HuH-7.5 (cell line): ENCODE measurements at places on chromosomes 1 and 21.
A peak's percentile ranks its signal among the peaks of the same experiment; 100 is the strongest.

GRCh38 chr1:46820560-46821060 lies 21.8 kb downstream of the CYP4B1 start:
- no peak for DNase-seq

GRCh38 chr1:27816921-27817630 lies 13.5 kb upstream of the PPP1R8 start:
- peak; percentile 40 for DNase-seq

GRCh38 chr1:114455102-114455785 lies 55.8 kb downstream of the TRIM33 start:
- DNase-seq, result no peak

- DNase-seq, result peak; percentile 59
Observed at GRCh38 chr21:42218836-42219605, at the start of gene ABCG1. TSS of gene ABCG1 (plus strand) at chr21:42219140. CDS start at chr21:42219263, 123 bp downstream.

- DNase-seq, result no peak
Observed at GRCh38 chr21:27772816-27773215, 805.9 kb upstream of the ADAMTS5 start.

GRCh38 chr1:237570530-237570929 lies 320.2 kb downstream of the ZP4 start:
- DNase-seq, result no peak

- DNase-seq, result no peak
Observed at GRCh38 chr1:67236277-67236676, 70.0 kb downstream of the IL23R start.

GRCh38 chr1:2046174-2046917 lies 3.9 kb upstream of the PRKCZ start:
- DNase-seq, result peak; percentile 95

GRCh38 chr1:230648114-230648513 lies 5.8 kb downstream of the COG2 start:
- DNase-seq, result no peak

DNA sequence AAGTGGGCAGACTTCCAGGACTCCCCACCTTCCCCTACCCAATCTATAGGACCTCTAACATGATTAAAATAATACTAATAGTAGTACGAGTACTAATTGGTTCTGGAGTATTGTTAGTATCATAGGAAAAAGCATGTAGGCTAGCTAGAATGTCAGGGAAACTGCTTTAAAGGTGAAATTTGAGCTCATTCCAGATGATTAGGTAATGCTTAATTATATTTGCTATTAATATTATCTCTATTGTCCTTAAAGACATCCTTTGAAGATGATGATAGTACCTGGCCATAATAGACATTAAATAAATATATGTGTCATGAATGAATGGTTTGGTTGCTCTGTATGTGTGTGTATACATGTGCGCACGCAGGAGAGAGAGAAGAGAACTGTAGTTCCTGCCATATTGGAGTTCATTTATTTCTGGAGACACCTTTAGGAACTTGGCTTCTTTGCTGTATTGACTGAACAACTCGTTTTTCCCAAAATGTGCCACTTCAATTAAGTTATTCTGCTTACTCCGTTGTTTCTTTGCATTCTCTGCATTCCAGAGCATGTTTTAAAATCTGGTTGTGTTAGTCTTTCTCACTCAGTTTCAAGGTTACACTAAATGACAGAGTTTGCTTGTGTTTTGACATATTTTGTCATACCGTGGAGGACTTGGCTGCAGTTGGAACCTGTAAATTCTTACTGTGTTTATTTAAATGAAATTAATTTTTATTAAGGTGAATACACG lies 117.1 kb downstream of the OSBPL9 start:
- DNase-seq, result no peak

- DNase-seq, result no peak
Observed at GRCh38 chr1:242827538-242827937, 303.0 kb upstream of the PLD5 start.

DNA sequence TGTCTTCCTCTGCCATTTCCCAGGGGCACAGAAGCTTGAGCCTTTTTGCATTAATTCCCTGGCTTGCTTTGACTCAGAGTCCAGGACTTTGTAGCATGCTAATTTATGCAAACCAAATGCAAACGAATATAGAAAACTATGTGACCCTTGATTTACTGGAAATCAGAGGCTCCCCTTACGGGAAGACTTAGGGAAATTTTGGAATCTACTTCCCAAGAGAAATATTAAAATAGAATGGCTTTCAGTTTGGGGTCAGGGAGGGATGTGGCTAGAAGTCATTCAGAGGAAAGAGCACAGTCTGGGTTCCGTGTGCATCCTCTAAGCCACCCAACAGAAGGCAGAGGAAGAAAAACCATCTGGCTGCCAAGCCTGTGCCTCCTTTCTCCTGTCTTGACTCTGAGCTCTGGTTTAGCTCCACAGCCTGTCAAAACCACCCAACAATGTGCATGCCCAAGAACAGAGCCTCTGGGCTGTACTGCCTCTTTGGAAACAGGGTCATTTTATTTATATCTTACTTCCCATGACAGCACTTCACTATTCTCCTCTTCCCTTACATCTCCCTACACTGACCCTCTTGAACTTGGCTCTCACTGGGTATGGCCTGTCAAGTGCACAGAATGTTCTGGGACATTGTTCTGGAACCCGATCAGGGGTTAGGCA lies 30.1 kb downstream of the ATF3 start:
- no peak for DNase-seq

GRCh38 chr1:21302747-21303715 lies 12.8 kb upstream of the ECE1 start:
- no peak for DNase-seq

DNA sequence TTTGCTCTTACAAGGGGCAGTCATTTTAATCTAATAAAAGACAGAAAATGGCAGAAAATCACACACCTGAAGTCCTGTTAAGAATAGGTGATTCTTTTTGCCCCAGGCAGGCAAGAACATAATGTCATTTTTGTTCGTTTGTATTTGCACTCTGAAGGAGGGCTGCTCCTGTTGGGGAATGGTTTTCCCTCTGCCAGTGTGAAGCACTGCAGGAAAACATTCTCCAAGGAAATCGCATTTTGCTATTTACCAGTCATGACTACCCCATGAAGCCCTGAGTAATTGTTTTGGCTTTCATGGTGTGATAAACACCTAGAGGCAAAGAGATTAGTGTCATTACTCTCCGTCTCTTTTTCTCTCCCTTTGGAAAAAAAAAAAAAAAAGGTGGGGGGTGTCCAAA lies 345.5 kb downstream of the NTNG1 start:
- DNase-seq, result no peak

GRCh38 chr1:91754348-91754747 lies 131.6 kb downstream of the TGFBR3 start:
- DNase-seq, result no peak

DNA sequence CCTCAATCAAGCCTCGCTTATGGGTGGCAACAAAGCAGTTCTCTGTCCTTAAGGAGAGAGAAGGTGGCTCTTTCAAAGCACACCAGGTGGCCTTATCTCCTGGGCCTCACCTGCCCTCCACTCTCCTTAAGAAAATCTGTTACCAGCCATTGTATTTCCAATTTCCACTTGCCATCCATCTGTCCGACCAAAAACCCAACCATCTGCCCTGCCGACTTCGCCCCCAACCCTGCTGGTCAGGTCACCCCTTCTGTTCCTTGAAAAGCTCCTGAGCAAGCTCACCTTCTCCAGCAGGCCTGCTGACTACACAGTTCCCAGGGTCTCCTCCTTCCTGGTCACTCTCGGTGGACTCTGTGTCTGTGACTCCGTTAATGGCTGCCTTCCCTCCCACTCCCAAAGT lies 619 bp upstream of the IGFN1 start:
- DNase-seq, result no peak

DNA sequence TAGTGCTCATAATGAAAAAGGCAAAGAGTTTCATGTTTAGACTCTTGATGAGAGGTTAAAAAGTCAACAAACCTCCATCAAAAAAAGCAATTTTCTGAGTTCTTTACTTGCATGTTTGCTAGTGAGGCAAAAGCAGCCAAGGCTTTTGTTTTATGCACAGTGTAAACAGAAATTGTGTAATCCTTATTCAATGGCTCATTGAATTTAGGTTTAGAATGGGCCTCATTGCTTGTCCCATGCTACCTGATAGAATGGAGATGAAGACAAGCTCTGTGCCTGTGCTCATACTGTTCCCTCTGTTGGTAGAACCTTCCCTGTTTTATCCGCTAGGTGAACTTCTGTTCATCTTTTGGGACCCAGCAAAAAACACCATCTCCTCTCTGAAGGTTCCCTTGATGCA lies 10.0 kb upstream of the LRRC8D start:
- no peak for DNase-seq

DNA sequence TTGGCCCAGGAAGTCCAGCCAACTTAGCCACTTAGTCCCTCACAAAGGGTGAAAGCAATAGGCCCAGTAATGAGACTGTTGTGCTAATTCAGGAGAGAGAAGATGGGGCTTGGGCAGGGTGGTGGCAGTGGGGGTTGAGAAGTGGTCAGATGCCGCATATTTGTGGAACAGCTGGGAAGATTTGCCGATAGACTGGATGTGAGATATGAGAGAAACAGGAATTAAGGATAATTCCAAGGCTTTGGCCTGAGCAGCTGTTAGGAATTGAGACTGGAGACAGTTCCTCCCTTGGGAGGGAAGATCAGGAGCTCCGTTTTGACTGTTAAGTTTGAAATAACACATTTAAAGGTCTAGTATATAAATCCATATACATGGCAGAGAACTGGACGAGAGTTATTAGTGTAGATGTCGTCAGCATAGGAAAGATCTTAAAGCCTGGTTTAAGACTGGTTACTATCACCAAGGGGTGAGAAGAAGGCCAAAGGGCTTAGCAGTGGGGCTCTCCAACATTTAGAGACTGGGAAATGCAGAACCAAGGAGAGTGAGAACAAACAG lies 323.7 kb upstream of the FAM78B start:
- no peak for DNase-seq

- DNase-seq, result no peak
Observed at GRCh38 chr1:222555992-222556615, 8.2 kb upstream of the HHIPL2 start.

- DNase-seq, result no peak
Observed at GRCh38 chr1:51247022-51247421, 10.9 kb downstream of the RNF11 start.

DNA sequence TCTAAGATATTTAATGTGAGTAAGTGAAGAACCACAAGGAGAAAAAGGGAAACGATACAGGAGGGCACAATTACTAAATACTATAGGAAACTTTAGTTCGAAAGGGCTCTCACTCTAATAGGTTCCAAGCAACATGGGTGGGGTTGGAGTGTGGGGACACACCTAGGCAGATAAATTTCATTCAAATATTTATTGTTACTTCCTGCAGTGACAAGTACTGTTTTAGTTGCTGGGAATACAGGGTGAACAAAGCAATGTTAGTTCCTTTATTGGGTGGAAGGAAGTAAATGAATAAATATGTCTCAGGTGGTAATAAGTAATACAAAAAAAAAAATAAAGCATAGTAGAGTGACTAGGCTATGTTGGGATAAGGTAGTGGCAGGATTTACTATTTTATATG lies 73.2 kb upstream of the B3GALT2 start:
- no peak for DNase-seq

DNA sequence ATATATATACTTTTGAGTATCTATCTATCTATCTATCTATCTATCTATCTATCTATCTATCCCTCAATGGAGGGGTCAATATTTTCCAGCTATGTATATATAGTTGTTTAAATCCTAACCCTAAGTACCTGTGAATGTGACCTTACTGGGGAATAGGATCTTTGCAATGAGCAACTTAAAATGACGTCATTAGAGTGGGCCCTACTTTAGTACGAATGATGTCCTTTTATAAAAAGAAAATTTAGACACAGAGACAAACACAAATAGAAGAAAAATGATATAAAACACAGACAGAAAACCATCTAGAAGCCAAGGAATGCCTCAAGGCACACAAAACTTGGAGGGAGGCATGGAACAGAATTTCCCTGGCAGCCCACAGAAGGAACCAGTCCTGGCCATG lies 2283.7 kb downstream of the NCAM2 start:
- DNase-seq, result no peak

- DNase-seq, result no peak
Observed at GRCh38 chr1:42179275-42179674, 14.7 kb upstream of the GUCA2A start.

GRCh38 chr1:204493145-204493983 lies 1.2 kb downstream of the PIK3C2B start:
- peak; percentile 40 for DNase-seq

GRCh38 chr1:183872403-183872802 lies 67.5 kb downstream of the RGL1 start:
- DNase-seq, result no peak

DNA sequence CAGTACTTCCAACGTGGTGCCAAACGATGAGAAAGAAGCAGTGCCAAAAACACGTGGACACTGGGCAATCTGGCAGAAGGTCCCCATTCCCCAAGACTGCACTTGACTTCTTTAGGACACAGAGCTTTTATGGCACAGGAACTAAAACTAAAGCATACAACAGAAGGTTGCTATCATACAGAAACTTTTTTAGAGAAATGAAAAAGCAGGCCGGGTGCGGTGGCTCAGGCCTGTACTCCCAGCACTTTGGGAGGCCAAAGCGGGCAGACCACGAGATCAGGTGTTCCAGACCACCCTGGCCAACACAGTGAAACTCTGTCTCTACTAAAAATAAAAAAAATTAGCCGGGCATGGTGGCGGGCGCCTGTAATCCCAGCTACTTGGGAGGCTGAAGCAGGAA lies 43.0 kb downstream of the GNB1 start:
- DNase-seq, result no peak

- no peak for DNase-seq
Observed at GRCh38 chr1:162094723-162095122, 25.2 kb downstream of the NOS1AP start.

GRCh38 chr1:46804926-46805325 lies 6.1 kb downstream of the CYP4B1 start:
- DNase-seq, result no peak

DNA sequence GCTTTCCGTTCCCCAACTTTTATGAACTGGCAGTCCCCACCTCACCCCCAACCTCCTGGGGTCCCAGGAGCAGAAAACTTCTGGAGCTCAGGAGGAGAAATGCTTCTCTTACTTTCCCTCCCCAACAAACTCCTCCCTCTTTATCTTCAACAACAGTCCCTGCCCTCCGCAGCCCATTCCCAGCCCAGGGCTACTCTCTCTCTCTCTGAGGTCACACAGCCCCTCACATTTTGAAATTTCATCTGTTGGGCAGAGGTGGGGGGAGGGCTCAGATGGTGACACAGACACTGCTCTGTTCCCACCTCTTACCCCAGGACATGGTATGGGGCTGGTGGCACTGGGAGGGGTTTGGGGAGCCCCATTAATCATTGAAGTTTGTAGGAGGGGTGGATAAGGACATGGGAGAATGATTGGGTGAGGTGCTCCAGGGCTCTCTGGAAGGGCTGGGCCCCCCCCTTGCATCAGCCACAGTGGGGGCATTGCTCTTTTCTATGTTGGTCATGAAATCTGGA lies 6.0 kb downstream of the PIK3CD start:
- no peak for DNase-seq

GRCh38 chr1:116178837-116179236 lies 67.6 kb downstream of the MAB21L3 start:
- DNase-seq, result no peak

GRCh38 chr1:185398599-185398998 lies 81.6 kb upstream of the IVNS1ABP start:
- DNase-seq, result no peak

- DNase-seq, result no peak
Observed at GRCh38 chr1:61752921-61753389, 10.7 kb downstream of the PATJ start.

GRCh38 chr21:19510653-19511052 lies 1107.1 kb upstream of the TMPRSS15 start:
- DNase-seq, result no peak

- no peak for DNase-seq
Observed at GRCh38 chr21:42921927-42922326, 3.5 kb downstream of the ERVH48-1 start.

- no peak for DNase-seq
Observed at GRCh38 chr1:21666576-21667320, 2.4 kb downstream of the RAP1GAP start.

- DNase-seq, result peak; percentile 69
Observed at GRCh38 chr1:23751050-23751814, 8.0 kb downstream of the ELOA start.
